ENCODE measurements at places on chromosomes 16 and 17. TPM values are rescaled to one million over a fixed set of nuclear protein-coding genes. Genes with fewer than 3 reads are reported as not detected.

ZNF385C gene
- 0.13 TPM for total RNA-seq

KRTAP17-1 gene
- total RNA-seq: not detected

TLCD3B gene
- 0.30 TPM for total RNA-seq

HP gene
- total RNA-seq: not detected

SAMD14 gene
- total RNA-seq: 0.22 TPM

ABCC11 gene
- total RNA-seq: 0.06 TPM

ENO3 gene
- total RNA-seq: 50.5 TPM

RUNDC3A gene
- total RNA-seq: 0.90 TPM

CCDC200 gene
- not detected for total RNA-seq

SLC16A11 gene
- total RNA-seq: not detected

MFSD6L gene
- total RNA-seq: not detected

PSMD3 gene
- total RNA-seq: 145 TPM

ZNF19 gene
- 2.3 TPM for total RNA-seq

ANKS4B gene
- 0.08 TPM for total RNA-seq

MMP25 gene
- total RNA-seq: 0.67 TPM

TMEM98 gene
- total RNA-seq: 48.8 TPM

TP53TG3D gene
- 1.7 TPM for total RNA-seq

TPPP3 gene
- total RNA-seq: 11.2 TPM

MGAT5B gene
- total RNA-seq: 24.0 TPM

SETD6 gene
- total RNA-seq: 14.8 TPM

PRSS33 gene
- total RNA-seq: not detected

DCUN1D3 gene
- 4.0 TPM for total RNA-seq

C17orf78 gene
- not detected for total RNA-seq

BANP gene
- 19.7 TPM for total RNA-seq

ORC6 gene
- total RNA-seq: 44.1 TPM

NPTX1 gene
- 85.9 TPM for total RNA-seq

FBXL20 gene
- total RNA-seq: 8.9 TPM

SLC25A19 gene
- total RNA-seq: 22.4 TPM

SKA2 gene
- total RNA-seq: 164 TPM

ERN2 gene
- not detected for total RNA-seq

ZP2 gene
- total RNA-seq: not detected

NHERF2 gene
- total RNA-seq: 59.6 TPM

SLC38A8 gene
- not detected for total RNA-seq

KRT9 gene
- total RNA-seq: not detected

EPX gene
- total RNA-seq: not detected

CTRB2 gene
- total RNA-seq: not detected

WNT3 gene
- 5.6 TPM for total RNA-seq

RNU2-1 gene
- not detected for total RNA-seq

NPIPB5 gene
- 29.2 TPM for total RNA-seq

WNT9B gene
- not detected for total RNA-seq

CNGB1 gene
- total RNA-seq: 0.07 TPM

TERB1 gene
- not detected for total RNA-seq

ZNF785 gene
- not detected for total RNA-seq

CTF1 gene
- 0.23 TPM for total RNA-seq

TEX14 gene
- not detected for total RNA-seq

NUPR1 gene
- 15.2 TPM for total RNA-seq

ICAM2 gene
- not detected for total RNA-seq

CIAO2B gene
- 173 TPM for total RNA-seq

Data from A549 treated with CpdA at 1 μM for 4 hours (cell line).